ENCODE measurements at places on chromosomes 4 and X.

DNA sequence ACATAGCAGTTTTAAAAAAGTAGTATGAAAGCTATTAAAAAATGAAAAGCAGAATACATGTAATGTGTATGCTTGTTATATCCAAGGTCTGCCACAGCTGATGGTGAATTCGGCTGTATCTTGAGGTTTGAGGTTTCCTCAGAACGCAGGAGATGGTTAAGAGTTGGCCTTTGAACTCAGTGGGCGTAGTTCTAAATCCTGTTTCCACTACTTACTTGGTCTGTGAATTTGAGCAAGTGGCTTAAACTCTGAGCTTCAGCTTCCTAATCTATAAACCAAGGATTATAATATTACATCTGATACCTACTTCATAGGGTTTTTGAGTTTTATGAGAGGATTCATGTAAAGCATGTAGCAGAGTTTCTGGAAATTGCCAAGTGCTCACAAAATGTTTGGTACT is 125.2 kb downstream of the STIM2 start:
- DNase-seq, result peak; percentile 44

DNA sequence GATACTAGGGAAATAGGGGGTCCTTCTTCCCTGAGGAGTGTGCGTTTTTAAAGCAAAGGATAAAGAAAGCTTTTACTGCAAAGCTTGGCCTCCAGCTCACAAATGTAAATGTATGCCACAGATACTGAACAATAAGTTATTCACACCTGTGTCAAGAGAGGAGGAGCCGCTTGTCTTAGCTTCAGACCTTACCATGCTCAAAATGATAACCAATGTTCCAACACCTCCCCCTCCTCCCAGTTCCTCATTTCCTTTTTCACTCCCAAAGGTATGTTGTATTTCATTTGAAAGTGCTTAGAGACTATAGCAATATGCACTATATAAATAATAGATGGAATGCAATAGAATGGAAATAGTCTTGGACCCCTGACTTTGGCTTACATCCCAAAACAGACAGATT is 47.0 kb upstream of the RAPGEF2 start:
- DNase-seq, result peak; percentile 32

DNA sequence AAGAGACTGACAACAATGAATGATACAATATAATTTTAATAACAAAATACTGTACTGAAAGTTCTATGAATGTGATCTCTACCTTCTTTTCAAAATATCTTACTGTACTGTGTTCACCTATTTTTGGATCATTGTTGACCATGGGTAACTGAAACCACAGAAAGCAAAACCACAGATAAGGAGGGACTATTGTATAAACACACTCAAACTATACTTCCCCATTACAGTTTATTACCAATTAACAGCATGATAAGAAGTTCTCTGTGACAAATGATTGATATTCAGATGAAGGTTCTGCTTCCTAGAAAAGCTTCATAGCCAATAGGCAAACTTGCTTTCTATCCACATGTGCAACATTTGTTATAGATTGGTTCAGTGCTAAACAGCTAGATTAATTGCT is 50.1 kb downstream of the GABRG1 start:
- DNase-seq, result no peak

DNA sequence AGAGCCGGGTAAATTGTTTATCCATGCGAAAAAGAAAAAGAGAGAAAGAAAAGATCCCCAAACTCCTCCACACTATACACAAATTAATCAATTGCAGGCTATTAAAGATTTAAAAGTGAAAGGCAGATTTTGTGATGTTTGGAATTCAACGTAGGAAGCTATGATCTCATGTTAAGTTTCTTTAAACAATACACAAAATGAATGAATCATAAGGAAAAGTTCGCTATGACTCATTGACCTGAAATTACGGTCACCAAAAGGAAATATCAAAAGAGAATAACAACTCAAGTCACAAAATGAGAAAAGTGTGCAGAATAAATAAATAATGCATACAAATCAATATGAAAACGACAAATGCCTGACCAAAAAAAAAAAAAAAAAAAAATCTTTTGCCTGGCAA is 28.6 kb downstream of the CLNK start:
- DNase-seq, result no peak

GRCh38 chr4:25809996-25810395 is 52.8 kb downstream of the SEL1L3 start:
- DNase-seq, result no peak

DNA sequence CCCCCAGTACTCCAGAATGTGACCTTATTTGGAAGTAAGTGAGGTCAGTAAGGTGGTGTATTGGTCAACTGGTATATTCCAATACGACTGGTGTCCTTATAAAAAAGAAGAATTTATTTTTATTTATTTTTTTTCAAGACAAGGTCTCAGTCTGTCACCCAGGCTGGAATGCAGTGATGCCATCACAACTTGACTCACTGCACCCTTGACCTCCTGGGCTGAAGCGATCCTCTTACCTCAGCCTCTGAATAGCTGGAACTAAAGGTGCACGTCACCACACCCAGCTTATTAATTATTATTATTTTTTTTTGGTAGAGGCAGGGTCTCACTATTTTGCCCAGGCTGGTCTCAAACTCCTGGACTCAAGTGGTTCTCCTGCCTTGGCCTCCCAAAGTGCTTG is 115.1 kb upstream of the PITX2 start:
- DNase-seq, result no peak

DNA sequence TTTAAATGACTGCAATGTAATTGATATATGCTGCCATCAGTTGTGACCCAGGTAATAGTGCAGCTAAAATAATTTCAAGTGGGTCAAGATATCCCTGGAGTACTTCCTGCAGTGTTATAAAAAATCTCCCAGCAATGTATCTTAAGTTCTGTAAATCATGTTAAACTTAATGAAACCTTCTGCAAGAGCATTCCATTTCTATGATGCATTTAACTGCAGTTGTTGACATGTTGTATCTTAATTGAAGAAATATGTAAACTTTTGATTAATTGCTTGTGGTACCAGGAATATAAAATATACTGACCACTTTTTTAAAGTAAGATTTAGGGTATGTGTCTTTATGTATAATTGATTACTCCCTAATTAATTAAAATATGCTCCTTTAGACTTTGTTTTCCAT is 213.6 kb downstream of the AFF2 start:
- DNase-seq, result no peak

DNA sequence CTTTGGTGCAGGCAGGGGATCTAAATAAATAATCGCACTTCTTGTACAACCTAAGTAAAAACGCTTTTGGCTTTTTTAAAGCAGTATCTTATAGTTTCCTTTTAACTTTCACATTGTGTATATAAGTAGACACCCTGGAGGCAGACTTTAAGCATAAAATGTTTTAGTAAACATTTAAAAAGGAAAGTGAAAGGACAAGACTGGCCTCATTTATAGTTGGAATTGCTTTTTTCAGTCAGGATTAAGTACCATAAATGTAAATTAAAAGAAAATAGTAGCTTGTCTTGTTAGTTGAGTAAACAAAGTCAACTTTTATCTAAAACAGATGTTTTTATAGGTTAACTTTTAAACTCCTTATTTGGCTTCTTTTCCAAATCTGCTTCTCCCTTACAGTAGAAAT is 39.7 kb downstream of the PTPN13 start:
- DNase-seq, result no peak
